ENCODE measurements at places on chromosomes 16 and 17.

DNA sequence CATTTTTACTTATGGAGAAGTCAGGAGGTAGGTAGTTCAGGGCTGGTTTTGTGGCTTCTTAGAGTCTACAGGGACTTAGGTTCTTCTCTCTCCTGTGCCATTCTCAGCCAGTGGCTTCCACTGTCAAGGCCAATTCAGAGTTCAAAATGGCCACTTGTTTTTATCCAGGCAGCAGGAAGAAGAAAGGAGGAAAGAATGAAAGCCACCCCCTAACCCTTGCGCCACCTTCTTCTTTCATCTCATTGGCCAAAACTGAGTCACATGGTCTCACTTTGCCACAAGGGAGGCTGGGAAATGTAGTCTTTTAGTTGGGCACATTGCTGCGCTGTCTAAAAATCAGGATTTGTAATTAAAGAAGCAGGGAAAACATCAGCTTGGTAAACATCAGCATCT lies 60.8 kb upstream of the MED9 start:
- no peak for DNase-seq

GRCh38 chr17:8736796-8737195 lies 7.8 kb downstream of the CCDC42 start:
- no peak for DNase-seq

DNA sequence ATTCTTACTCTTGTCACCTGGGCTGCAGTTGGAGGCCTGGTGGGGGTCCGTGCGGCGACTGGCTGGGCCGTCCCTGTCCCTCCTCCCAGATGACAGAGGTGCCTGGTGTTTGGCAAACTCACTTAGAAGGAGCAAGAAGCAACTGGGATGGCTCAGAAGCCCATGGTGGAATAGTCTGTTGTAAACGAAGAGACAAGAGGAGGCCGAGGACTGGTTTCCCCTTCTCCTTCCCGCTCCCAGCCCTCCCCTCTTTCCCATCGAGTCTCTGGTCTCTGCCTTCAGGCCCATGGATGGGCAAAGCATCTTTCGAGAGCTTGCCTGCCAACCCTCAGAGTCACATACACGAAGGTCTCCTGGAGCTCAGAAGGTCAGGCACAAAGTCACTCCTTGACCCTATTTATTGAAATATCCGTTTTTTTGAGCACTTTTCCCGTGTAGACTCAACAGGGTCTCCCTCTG lies 364.4 kb downstream of the SEC14L1 start:
- DNase-seq = no peak

DNA sequence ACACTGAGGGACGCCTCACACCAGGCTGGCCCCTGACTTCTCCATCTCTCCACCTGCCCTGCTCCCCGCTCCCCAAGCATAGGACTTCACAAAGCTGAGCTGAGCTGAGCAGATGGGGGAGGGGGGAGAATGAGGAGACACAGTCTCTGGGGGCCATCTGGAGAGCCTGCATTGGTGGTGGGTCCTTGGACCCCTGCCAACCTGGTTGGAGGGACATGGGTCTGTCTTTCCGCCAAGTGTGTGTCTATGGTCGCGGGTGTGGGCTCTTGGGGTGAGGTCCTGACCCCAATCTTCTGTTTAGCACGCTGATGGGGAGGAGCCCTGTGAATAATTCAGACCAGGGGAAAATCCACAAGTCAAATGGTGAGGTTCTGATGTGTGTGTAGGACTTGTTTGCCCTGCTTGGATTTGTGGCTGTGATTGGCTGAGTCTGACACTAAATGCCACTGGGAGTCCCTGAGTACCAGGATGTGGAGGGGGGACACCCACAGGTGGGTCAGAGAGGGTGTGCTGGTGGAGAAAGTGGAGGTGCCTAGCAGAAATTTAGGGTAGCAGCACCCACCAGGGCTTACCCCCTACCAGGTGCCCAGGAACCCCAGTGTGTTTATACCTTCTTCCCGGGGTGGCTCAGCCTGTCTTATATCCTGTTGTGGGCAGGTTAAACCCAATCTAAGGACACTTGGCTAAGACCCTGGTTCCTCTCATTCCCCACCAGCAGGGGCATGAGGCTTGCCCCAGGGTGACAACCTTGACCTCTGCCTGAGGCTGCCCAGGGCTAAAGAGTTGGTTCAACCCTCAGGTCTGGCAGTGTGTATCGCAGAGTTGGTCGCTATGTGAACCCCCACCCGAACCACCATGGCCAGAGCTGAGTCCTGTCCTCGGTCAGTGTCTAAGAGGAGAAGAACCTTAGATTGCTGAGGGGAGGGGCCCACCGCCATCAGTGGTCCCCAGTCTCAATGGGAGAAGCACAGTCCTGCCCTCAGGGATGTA lies 2.1 kb downstream of the FMNL1 start:
- peak; percentile 56 for DNase-seq

DNA sequence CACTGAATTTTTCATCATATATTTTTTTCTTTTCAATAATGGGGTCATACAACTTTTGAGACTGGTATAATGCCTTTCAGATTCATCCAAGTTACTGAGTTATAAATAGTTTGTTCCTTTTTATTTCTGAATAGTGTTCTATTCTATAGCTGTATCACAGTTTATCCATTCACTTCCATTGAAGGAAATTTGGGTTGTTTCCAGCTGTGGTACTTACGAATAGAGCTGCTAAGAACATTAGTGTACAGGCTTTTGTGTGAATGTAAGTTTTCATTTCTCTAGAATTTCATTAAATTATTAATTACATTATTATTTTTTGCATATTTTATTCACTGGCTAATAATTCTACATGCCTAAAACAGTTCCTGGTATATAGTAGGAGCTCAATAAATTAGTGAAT lies 52.9 kb downstream of the SNTB2 start:
- DNase-seq = no peak

DNA sequence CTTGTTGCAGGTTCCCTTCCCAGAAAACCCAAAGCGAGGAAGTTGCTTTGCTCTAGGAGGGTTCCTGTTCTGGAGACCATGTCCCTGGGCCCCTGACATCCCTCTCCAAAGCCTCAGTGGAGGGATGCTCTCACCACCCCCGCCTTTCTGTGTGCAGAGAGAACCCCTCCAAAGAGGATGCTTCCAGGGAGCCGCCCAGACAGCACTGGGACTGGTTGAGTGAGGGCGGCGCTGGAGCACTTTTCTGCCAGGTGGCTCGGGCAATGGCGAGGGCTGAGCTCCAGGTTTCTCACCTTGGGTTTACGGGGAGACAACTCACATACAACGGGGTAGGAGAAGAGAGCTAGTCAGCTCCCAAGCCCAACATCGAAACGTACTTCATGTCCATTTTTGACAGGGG lies 7.3 kb downstream of the EMC6 start:
- no peak for DNase-seq

DNA sequence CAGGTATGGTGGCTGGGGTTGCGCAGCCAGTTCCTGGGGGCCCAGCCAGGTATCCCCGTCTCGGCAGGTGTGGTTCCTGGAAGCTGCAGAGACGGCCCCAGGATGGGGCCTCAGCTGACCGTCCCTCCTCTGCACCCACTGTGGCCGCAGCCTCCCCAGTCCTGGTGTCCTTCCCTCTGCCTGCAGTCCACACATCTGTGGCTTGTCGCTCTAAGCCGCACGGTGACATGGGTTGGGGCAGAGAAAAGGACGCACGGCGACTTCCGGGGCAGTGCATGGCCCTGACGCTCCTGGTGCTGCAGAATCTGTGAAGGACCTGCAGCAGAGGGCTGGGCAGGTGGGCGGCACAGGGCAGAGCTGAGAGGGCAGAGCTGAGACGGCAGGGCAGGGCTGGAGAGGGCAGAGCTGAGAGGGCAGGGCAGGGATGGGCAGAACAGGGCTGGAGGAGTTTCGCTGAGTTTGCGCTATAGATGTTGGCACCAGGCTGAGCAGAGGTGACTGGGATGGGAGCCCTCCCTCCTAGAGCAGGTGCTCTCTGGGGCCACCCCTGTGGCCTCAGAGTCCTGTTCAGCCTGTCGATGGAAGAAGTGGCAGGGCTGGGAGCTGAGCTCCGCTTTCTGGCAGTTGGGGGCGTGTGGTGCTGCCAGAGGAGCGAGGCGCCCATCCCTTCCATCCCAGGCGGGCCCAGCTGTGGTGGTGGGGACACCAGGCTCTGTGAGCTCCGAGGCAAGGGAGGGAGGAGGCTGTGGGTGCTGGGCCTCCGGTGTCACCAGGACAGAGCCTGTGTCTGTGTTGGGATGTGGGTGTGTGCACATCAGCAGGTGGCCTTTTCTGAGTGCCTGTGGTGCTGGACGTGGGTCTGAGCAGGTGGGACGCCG lies 23.0 kb downstream of the TSC2 start:
- no peak for DNase-seq

DNA sequence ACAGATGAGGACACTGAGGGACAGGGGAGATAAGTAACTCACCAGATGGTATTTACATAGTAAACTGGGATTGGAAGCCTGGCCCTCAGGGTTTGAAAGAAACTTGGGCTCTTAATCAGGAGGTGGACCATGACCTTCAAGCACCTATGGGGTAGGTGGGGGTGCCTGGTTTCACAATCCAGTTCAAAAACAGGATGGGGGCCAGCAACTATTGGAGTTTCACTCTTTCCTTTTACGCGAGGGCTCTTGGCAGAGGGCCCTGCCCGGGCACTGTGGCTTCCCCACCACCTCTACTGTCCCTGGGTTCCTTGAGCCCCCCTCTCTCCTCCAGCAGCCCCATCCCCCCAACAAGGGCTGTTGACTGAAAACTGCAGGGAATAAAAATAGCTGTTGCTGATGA lies 11.3 kb upstream of the PRR29 start:
- DNase-seq = no peak

DNA sequence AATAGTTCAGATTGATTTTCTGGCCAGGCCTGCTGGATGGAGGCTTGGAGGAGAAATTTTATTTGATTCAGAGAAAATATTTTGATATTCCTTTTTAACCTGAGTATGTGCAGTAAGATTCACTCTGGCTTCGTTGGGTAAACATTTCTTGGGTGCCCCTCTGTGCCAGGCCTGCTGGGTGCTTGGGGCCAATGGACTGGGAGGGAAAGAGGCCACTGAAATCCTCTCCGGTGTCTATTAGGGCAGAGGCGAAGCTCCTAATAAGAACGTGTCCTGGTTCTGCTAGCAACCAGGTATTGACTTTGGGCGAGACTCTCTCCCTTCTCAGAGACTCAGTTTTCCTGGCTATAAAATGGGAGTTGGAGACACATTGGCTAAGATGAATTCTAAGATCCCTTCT lies 122.5 kb downstream of the CYLD start:
- DNase-seq = no peak

DNA sequence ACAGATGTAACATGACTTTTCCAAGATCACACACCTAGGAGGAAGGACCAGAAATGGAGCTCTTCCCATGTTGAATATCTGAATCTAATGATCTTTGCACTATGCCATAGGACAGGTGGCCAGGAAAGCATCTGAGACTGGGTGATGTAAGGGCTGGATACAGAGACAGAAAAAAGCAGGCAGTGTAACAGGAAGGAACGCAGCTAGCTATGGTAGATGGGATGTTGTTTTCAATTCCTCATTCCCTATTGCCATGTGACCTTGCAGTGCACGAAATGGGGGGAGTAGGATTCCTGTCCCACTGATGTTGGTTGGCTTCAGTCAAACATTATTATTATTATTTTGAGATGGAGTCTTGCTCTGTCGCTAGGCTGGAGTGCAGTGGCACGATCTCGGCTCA lies 3.7 kb upstream of the NPIPB15 start:
- DNase-seq = no peak

DNA sequence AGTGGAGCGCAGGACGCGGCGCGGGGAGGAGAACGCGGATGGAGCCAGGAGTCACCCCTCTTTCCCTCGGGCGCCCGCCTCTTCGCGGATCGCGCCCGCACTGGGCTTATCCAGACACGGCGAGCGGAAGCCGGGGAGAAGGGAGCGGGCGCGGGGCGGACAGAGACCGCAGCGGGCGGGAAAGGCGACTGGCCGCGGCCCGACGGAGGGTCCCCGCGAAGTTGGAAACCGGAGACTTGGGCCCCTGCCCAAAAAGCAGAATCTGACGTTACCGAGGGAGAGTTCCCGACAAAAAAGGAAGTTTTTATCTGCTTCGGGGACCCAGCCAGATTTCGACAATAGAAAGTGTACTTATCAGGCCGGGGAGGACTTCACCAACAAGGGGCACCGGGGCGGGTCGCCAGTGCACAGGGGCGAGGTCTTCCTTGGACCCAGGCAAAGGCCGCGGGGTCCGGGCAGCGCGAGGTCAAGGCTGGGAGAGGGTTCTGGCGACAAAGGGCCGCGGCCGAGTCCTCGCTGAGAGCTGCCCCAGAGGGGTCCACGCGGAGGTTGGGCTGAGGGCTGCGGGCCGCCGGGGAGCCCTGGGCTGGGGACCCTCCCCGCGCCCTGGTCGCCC lies 519 bp downstream of the ST6GALNAC2 start:
- no peak for DNase-seq
